ENCODE measurements at places on chromosomes 16 and 17.

- no peak for DNase-seq
These were observed 181.7 kb upstream of the TBX2 start for GRCh38 chr17:61217878-61218437.

DNA sequence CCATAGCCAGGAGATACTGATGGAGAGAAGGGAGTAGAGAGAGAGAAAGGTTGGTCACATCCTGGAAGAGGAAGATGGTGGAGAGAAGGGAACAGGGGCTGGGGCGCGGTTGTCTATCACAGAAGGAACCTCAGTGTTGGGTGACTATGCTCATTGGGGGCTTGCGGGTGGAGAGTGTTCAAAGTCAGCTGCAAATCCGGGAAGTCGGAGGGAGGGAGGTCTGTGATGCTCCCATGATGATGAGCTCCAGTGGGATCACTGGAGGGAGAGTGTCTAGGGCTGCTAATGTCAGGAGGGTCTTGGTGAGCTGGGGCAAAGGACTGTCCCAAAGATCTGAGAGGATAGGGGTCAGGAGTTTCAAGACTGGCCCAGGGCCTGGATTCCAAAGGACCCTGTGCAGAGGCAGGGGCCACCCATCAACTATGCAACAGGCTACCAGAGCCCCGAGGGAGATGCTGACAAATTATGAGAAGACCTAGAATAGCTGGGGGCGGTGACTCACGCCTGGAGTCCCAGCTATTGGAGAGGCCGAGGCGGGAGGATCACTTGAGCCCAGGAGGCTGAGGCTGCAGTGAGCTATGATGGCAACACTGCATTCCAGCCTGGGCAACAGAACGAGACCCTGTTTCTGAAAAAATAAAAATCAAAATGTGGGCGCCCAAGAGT, 2.6 kb downstream of the SPDYE4 start:
- DNase-seq, result no peak

GRCh38 chr17:81298325-81298990, 3.4 kb upstream of the SLC38A10 start:
- no peak for DNase-seq

- DNase-seq, result no peak
These were observed 8.7 kb downstream of the ERCC4 start for GRCh38 chr16:13928646-13929045.

DNA sequence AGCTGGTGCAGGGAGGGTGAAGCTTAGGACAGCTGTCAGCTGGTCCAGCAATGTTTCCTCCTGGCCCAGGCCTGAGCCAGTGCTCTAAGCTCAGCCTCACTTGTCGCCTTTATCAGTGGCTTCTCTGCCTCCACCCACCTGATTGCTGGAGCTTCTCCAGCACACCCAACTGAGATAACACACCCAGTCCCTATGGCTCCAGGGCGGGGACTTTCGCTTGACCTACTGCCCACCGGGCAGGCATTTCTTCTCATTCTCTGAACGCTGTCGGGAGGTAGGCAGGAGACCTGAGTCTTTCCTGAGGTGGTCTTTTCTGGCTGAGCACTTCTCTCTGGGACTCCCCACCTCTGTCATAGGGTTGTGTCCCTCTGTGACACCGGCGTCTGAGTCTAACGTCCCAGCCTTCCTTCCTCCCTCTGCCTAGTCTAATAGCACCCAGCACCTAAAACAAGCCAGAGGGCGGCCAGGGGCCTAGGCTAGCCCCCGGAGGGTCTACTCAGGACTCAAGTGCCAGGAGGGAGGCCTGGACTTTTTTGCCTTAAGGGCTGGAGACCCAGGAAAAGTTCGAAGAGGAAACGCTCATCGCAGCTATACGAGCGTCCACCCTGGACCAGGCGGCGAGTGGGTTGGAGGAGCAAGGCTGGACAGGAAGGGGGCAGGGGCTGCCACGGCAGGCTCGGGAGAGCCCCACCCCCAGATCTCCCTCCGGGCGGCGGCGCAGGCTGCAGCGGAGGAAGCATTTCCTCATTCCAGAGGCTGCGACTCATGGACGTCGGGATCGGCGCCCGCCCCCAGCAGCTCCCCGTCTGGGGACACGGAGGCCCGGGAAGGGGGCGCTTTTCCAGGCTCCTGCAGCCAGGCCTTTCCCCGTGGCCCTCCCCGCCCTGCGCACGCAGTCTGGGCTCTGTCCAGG, 756 bp downstream of the TAX1BP3 start:
- DNase-seq, result peak; percentile 22

DNA sequence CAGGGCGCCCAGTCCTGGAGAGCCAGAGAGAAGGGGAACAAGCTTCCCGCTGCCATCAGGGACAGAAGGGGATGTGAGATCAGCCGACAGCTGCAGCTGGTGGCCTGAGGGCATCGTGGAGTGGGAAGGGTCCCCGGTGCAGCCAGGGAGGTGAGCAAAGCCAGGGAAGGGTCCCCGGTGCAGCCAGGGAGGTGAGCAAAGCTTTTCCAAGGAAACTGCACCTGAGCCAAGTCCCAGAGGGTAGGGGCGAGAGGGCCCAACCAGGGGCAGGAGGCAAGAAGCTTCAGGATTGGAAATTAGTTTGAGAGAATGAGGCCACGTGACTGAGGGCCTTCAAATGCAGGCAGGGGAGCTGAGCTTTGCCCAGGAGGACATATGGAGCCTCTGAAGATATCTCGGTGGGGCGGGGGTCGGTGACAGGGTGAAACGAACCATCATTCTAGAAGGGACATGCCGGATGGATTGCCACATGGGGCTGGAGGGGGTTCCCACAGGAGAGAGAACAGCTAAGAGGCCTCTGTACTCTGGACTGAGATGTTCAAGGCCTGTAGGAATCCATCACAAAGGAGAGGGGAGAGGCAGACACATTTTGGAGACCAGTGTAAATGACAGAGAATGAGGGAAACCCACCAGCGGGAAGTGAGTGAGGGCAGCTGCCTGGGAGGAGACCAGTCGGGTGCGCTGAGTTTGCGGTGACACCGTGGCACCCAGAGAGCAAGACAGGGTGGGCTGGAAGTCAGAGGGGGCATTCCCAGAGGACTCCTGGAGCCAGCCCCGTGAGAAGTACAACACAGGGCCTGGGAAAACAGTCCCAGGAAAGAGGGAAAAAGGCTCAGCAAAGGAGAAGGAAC, 31.4 kb upstream of the RPH3AL start:
- DNase-seq, result no peak

GRCh38 chr17:49437696-49438435, 23.2 kb upstream of the PHB1 start:
- DNase-seq, result no peak

DNA sequence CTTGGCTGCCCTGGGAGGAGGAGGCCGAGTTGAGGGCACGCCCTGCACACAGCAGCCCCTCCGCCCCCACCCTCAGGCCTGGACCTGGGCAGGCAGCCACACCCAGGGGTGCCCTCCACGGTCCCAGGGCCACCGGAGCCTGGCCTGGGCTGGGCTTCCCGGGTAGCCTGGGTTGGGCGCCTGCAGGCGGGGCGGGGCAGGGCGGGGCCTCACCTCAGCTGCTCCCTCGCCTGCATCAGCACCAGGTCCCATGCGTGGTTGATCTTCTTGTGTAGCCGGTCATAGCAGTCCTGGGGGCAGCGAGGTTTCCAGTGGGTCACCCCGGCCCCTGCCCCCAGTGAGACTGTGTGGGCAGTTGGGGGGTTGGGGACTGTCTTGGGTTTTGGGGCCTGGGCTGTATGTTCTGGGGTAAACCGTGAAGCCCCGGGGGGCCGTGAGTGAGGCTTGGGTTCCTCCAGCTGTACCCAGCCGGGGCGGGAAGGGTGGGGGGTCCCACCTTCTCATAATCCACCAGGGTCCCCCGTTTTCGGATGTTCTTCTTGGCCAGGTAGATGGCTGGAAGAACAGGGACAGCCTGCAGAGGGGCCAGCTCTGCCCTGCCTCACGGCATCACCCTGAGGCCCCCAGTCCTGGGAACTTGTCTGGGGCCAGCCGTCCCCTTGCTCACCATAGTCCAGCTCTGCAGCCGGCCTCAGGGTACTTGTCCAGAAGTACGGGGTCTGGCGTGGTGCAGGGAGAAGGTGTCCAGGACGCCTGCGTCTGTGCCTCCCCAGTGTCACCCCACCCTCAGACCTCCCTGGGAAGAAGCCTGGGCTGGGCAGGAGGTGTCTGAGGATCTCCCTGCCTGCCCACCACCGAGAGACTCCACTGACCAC, 2.0 kb downstream of the RGS11 start:
- DNase-seq, result no peak

DNA sequence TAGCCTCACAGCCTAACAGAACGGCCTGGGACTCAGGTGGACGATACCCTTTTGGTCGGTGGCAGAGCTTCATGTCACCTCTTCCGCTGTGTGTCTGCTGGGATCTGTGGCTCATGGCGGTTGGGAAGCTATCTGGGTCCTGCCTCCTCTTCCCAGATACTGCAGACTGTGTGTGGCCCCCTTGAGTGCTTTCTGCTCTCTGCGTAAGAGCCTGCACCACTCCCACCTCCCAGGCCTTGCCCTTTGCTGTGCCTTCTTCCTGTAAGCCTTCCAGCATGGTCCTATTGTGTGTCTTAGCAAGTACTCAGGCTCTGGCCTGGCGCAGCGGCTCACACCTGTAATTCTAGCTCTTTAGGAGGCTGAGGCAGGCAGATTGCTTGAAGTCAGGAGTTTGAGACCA, 17.5 kb upstream of the ADCY7 start:
- no peak for DNase-seq

GRCh38 chr16:57107321-57107922, 15.0 kb downstream of the CPNE2 start:
- DNase-seq, result no peak

DNA sequence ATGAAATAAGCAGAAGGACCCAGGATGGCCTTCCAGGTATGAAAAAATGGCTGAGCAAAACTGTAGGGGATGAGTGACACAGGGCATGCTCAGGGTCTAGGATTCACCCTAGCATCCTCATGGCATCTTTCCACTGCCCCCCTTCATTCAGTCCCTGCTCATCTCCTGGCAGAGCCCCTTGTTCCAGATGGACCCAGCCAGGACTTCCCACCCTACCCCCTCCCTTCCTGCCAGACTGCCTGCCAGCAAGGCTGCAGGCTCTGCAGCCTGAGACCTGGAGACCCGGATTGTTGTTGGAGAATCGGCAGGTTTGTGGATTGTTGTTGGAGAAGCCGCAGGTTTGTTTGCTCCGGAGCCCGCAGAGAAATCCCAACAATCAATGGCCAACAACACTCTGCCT, 6.6 kb downstream of the SEZ6 start:
- peak; percentile 80 for DNase-seq

GRCh38 chr17:16283705-16284104, 66.7 kb downstream of the PIGL start:
- no peak for DNase-seq

GRCh38 chr17:80008848-80009247, 26.8 kb downstream of the TBC1D16 start:
- no peak for DNase-seq

DNA sequence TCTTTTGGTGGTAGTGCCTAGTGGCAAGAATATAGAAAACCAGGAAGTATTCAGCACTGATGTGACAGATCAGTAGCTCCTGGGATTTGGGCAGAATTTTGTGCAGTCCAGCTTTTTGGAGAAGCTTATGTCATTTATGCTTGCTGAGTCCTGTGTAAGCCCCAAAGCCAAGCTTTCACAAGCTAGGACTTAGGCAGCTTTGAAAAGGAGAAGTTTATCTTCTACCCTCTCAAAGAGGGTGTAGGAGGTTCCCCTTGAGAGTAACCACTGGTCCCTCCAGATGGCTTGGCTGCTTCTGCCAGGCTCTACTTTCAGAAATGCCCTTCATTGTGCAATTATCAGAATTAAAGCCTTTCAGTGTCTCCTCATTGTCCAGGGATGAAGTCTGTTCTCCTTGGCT, 78.8 kb downstream of the CES1 start:
- no peak for DNase-seq

DNA sequence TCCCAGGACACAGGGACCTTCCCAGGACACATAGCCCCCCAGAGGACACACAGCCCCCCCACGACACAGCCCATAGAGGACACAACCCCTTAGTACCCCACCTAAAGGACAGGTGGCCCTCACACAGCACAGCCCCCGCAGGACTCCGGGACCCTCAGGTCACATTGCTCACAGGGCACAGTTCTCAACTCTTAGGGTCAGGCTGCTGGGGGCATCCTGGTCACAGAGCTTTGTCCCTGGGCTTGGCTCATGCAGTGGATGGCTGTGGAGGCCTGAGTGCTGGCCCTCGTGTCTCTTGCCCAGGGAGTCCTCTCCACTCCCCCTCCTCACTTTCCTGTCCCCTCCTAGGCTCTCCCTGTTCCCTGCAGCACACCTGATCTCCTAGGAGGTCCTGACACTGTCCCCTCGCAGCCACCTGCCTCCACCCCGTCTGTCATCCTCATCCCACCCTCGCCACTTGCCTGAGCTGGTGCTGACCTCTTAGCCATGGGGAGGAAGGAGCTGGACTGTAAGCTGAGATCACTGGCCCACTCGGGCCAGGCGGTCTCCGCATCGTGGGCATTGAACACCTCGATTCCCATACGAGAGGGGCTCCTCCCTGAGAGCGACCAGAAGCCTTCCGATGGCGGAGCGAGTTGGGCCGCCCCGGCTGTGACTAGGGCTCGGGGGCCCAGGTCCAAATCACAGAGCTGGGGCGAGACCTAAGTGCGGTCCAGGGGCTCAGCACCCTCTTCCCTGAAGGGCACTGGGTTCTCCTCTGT, 1.4 kb upstream of the WDR45B start:
- DNase-seq, result no peak

GRCh38 chr17:57279432-57279831, 23.1 kb downstream of the MSI2 start:
- DNase-seq, result no peak

DNA sequence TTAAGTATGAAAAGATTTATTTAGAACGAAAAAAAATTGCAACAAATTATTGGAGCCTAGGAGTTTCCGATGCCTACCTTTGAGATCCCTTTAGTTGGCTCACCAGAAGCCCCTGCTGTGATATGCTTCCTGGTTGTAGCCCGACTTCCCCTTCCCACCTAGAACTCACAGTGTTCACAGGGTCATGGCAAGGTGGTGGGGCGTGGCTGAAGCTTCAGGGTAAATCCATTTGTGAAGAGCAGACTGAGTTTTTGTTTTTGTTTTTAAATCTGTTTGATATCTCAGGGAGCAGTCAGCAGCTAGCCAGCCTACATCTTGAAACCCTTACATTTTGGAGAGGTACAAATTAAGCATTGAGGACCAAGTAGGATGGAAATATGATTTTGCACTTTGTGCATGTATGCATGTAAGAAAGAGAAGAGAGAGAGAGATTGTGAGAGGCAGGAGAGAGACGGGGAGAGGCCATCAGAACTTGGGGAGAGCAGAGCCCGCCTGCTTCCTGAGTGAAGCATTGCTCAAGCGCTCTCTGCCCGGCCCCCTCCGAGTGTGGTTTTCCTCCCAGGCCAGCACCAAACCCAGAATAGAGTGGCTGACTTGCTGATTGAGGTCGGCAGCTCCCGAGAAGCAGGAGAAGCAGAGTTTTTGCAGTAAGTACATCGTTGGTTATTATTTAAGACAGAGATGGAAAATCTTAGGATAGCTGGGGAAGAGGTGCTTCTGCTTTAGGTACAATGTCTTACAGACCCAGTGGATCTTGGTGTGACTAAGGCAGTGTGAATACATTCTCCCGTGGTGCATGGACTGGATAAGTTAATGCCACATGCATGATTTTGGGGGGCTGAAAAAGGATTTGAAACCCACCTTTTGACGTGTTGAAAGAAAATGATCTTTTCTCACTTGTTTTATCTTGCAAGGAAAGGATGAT, 64.2 kb downstream of the SPECC1 start:
- no peak for DNase-seq

- no peak for DNase-seq
These were observed 30.1 kb downstream of the ABCA8 start for GRCh38 chr17:68924793-68925720.

- DNase-seq, result no peak
These were observed 81.8 kb upstream of the RCVRN start for GRCh38 chr17:9986754-9987382.
